ENCODE measurements at places on chromosomes 1 and 21.

DNA sequence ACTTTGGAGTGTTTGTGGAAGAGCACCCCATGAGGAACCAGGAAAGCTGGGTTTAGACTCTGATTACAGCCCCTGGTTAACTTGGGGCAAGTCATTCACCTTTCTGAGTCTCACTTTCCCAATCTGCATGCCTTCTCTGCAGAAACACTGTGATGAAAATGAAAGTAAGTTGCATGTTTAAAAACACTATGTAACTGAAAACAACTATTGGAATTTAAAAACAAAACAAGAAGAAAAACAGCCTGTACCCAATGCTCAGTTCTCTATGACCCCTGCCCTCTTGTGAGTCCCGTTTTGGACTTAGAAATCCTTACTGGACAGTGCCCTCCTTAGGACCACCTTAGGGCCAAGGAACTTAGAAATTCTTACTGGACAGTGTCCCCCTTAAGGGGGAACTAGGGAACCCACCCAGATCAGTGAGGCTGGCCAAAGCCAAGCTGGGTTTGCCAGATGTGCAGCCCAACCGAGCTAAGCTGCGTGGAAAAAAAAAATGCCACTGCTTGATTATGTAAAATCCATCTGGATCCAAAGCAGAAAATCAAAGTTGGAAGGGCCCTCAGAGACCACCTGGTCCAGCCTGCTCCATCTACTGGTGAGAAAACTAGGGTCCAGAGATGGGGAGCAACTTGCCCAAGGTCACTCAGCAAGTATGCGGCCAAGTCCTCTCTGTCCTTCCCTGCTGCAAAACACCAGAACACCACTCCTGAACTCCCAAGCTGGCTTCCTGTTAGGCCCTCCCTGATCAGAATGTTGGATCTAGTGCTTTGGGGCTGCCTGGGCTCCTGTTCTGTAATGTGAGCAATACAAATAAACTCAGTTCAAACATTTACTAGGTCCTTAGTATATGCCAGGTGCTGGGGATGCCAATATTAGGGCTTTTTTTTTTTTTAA is 77.7 kb downstream of the MRPL37 start:
- no peak for DNase-seq

- no peak for DNase-seq
These were observed 103.3 kb downstream of the CYYR1 start for GRCh38 chr21:26469789-26470188.

- DNase-seq = no peak
These were observed 327.8 kb downstream of the PAPPA2 start for GRCh38 chr1:176790786-176791185.

- DNase-seq = no peak
These were observed 18.6 kb upstream of the COQ8A start for GRCh38 chr1:226921504-226921903.

Measured in NCI-H82 (cell line).